ENCODE measurements at places on chromosomes 1 and 21.

DNA sequence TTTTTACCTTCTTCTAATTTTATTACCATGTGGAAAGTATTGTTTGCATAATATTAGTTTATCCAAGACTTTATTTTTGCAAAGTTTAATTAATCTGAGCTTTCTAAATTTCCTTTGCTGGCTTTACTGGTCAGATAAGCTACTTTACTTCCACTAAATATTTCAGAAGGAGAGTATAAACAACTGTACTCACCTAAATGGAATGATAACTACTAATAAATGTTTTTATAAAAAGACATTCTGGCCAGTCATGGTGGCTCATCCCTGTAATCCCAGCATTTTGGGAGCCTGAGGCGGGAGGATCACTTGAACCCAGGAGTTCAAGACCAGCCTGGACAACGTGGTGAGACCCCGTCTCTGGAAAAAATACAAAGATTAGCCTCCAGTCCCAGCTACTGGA, 36.0 kb downstream of the ATP8B2 start:
- no peak for DNase-seq

DNA sequence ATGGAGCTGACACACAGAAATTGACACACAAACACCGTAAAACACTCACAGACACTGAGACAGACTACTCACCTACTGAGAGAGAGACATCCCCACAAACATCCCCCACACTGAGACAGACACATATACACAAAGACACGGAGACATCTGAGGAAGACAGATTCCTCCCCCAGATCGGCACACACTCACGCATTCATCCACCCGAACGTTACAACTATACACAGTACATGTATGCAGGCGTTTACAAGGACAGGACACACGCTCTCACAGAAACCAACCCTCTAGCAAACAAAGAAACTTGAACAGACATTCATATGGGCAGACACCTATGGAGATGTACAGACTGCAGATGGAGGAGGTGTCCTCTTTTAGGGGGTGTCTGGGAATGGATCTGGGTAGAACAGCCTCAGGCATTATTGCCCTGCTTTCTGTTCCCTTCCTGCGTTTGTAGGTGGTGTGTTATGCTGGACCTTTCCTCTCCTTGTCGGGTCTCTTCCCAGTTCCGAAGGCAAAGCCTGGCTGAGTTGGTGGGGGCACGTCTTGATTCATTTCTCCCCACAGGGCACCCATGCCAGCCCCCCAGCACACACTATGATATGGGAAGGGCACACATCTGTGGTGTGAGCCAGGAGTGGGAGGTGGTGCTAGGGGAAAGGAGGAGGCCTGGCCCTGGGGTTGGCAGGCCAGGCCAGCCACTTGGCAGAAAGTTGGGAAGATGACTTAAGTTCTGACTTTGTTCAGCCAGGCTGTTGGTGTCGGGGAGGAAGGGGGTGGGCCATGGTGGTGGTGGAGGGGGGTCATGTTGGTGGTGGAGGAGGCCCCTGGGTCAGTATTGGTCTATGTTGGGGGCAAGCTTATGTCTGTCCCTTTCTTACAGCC, 1.5 kb downstream of the KIRREL1 start:
- peak; percentile 38 for DNase-seq

- DNase-seq, result no peak
Observed at GRCh38 chr1:47562799-47563198, 125.0 kb downstream of the FOXD2 start.

- DNase-seq, result no peak
Observed at GRCh38 chr1:43982808-43983207, 3.8 kb downstream of the B4GALT2 start.

- DNase-seq, result no peak
Observed at GRCh38 chr1:230163719-230164118, 96.7 kb downstream of the GALNT2 start.

- no peak for DNase-seq
Observed at GRCh38 chr21:33836408-33836807, 79.2 kb downstream of the ATP5PO start.

- DNase-seq, result no peak
Observed at GRCh38 chr21:15311510-15311909, 246.7 kb upstream of the NRIP1 start.

GRCh38 chr1:172781513-172782140, 122.7 kb downstream of the FASLG start:
- DNase-seq, result no peak

DNA sequence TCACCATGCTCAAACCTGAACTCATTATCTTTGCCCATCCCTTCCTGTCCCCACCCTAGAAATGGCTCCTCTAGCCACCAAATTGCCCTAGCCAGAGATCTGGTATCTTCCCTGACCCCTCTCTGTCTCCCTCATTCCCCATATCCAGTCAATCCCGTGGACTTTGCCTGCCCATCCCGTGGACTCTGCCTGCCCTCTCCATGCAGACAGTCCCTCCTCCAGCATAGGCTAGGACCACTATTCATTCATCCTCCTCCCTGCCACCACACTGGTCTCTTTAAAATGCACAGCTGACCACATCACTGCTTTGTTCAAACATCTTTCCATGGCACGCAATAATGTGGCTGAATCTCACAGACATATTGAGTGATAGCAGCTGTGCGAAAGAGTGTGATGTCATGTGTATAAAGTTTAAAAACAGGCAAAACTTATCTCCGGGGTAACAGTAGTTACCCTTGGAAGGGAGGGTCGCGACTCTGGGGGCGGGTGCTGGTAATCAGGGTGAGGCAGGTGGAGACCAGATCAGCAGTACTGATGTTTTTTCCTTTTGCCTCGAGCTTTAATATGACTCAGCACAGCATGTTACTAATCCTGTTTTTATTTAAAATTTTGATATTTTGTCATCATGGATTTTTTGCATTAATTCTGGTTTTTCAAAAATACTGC, 4.8 kb upstream of the SLC2A1 start:
- no peak for DNase-seq

DNA sequence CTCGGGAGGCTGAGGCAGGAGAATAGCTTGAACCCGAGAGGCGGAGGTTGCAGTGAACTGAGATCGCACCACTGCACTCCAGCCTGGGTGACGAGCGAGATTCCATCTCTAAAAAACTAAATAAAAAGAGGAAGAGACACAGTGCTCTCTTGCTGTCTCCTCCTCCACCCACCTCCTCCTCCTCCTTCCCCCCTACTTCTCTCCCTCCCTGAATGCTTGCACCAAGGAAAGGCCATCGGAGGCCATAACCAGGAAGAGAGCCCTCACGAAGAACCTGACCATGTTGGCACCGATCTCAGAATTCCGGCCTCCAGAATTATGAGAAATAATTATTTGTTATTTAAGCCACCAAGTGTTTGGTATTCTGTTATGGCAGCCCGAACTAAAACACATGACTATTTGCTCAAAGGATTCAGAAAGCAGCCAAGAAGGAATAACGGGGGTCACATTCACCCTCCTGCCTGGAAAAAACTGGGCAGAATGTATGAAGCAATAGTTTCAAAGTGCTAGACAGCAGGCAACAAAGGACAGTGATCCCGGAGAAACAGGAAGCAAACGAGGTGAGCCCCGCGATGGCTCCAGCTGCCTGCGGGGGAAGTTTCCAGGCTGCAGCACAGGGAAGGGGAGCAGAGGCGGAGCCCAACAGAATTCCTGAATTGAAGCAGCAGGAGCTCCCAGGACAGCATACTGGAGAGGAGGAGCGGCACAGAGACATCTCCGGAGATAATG, 35.8 kb downstream of the LDLRAD1 start:
- peak; percentile 42 for DNase-seq

DNA sequence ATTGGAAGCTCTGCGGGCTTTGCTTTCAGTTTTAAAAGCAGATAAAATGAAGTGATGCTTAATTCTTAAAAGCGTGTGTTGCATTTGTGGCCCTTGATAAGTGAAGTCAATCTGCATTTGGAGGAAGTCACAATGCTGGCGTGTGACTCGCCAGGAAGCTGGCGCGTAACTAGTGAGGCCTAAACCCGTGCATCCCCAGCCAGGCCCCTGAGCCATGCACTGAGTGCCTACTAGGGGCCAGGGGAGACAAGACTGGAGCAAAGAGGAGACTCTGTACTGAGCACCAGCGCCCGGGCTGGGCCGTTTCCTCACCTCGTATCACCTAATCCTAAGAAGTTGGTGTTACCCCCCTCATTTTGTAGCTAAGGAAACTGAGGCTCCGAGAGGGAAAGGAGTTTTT, 4.6 kb upstream of the DDOST start:
- no peak for DNase-seq

DNA sequence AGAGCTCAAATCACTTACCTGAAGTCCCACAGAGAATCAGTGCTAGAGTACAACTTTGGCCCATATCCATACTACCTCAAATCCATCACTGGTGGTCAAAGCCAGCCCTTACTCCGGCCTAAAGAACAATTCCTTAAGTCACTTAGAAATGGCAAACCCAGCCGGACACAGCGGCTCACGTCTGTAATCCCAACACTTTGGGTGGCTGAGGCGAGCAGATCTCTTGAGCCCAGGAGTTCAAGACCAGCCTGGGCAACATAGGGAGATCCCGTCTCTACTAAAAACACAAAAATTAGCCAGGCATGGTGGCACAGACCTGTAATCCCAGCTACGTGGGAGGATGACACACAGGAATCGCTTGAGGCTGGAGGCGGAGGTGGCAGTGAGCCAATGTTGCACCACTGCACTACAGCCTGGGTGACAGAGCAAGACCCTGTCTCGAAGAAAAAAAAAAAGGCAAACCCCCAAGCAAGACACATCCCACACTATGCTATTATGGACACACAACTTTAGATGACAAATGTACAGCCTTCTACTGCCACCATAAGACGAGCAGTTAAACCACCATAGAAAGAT, 24.0 kb downstream of the NPHP4 start:
- no peak for DNase-seq

- DNase-seq, result no peak
Observed at GRCh38 chr1:241749945-241750695, 97.9 kb upstream of the EXO1 start.

GRCh38 chr1:51224255-51224654, 11.8 kb upstream of the RNF11 start:
- DNase-seq, result no peak

DNA sequence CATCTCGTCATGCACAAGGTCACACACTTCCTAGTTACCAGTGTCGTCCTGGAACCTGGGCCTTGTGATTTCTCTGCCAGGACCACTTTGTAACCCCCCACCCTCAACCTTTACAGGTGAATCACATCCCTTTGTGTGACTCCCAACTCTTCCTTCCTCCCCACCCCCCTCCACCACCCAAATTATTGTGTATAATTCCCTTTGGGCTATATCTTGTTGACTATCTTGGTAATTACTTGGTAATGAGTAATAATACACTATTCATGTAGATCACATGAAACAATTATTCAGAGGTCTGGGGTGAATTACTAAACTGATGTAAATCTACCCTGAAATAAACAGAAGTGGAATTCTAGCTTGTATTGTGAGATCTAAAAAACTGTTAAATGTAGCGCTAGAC, 1.7 kb downstream of the KCNK1 start:
- DNase-seq, result no peak

DNA sequence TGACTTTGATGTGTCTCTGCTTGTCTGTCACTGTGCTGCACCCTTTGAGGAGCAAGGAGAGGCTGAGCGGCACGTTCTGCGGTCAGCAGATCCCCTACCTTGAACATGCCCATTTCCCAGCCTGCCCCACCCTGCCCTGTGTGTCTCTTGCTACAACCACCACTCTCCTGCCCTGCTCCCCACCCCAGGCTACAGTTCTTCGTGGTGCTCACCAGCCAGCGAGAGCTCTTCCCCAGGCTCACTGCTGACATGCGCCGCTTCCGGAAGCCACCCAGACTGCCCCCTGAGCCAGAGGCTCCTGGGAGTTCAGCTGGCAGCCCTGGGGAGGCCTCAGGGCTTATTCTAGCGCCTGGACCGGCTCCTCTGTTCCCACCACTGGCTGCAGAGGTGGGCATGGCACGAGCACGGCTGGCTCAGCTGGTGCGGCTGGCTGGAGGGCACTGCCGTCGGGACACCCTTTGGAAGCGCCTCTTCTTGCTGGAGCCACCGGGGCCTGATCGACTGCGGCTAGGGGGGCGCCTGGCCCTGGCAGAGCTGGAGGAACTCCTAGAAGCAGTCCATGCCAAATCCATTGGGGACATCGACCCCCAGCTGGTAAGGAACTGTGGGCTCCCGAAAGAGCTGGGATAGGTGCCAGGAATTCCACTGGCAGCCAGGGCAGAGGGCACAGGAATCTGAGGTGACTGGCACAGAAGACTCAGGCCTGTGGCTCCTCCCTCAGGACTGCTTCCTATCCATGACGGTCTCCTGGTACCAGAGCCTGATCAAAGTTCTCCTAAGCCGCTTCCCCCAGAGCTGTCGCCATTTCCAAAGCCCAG, 5.6 kb downstream of the HYI start:
- DNase-seq, result no peak

- DNase-seq, result no peak
Observed at GRCh38 chr1:204592246-204592948, 76.2 kb downstream of the MDM4 start.

- DNase-seq, result peak; percentile 11
Observed at GRCh38 chr1:165603810-165604209, 27.2 kb upstream of the MGST3 start.

GRCh38 chr1:209462433-209462832, 121.1 kb upstream of the CAMK1G start:
- DNase-seq, result no peak

GRCh38 chr1:246572785-246573184, 6.5 kb downstream of the CNST start:
- no peak for DNase-seq

DNA sequence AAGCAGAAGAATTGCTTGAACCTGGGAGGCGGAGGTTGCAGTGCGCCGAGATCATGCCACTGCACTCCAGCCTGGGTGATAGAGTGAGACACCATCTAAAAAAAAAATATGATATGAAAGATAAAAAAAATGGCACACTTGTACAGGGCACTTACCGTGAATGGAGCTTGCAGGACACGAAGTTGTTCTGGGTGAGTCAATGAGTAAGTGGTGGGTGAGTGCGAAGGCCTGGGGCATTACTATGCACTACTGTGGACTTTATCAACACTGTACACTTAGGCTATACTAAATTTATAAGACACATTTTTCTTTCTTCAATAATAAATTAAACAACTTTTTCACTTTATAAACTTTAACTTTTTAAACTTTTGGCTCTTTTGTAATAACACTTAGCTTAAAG, 37.0 kb downstream of the TNFRSF8 start:
- DNase-seq, result no peak

- DNase-seq, result peak; percentile 99
Observed at GRCh38 chr1:230978491-230979388, at the start of the genes ARV1 and TTC13. Gene ARV1, plus strand, starts transcription at chr1:230979094. Its CDS starts 12 bp downstream, at chr1:230979106. Gene TTC13, minus strand, starts transcription at chr1:230978861. Its CDS starts 31 bp downstream, at chr1:230978830.

DNA sequence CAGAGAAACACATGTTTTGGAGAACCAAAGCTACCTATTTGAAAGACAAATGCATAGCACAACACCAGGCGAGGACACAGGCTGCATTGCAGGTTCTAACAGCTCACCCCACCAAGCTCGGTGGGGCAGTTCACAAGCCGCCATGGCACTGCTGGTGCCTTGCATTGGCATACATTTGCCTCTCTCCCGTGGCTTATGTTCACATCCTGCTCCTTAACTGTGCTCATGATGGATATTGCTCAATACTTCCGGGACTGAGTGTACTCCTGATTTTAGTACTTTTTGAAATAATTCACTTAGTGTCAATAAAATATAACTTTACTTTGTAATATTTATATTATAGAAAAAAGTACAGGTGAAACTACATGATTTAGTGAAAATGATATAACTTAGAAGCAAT, 1187.4 kb upstream of the NCAM2 start:
- DNase-seq, result no peak
